Activated naive CD8-positive, alpha-beta T cell treated with anti-CD3 and anti-CD28 coated beads, Interleukin-2, amount 10 ng/mL, durations not matched to agents 7 days and 5 days (primary cell): ENCODE measurements at places on chromosomes 11 and 22. TPM values are rescaled to one million over a fixed set of nuclear protein-coding genes. Genes with fewer than 3 reads are reported as not detected.

DNA sequence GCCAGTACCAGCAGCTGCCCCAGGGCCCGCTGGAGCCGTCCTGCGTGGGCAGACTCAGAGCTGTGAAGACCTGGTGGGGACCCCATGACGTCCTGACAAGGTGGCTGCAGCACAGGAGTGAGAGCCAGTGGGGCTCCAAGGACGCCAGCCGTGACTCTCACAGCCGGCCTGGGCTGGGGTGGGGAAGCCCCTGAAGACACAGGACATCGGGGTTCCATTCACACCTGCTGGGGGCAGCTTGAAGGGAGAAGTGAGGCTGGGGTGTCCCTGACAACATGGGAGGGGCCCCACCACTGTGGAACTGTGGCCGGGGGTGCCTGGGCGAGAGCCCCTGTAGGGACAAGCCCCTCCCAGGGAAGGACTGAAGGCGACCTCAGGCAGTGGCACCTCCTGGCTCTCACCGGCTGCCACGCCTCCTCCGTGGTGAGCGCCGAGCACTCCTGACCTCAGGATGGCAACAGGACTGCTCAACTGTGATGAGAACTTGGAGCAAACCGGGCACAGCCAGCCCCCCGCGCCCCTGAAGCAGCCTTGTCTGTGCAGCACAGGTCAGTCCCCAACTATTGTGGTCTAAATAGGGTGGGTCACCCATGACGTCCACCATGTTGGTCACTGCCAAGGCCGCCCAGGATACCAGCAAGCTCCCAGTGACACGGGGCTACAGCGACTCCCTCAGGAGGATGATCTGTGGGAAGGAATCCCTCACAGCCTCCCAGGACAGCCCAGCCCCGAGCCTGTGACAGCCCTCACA, 22.7 kb upstream of the IL17REL start:
- peaks cover 7% of the 10 kb centered on the region for H3K27me3 ChIP-seq
- no peak for DNase-seq
- no peak overlapping the region for H3K4me3 ChIP-seq
- peaks cover 5% of the 10 kb centered on the region for H3K4me1 ChIP-seq
- H3K27ac ChIP-seq, result no peak overlapping the region

Gene TUB
- total RNA-seq, result not detected

DNA sequence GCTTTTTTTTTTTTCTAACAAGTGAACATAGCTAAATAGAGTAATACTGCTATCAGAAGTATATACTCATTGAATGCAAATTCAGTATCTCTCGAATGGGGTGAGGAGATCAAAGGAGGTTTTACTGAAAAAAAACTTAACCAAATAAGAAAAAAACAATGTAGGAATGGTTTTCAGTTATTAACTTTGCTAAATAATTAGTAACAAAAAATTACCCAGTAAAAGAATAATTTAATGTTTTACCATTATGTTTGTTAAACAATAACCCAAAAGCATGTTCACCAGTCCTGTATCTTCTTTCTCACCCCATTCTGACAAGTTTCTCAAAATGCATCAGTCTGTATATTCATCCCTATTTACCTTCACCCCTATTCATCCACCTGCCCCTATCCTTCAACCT, 22.6 kb upstream of the CTSC start:
- no peaks in the 10 kb centered on the region for H3K36me3 ChIP-seq
- H3K4me1 ChIP-seq, result peaks cover 37% of the 10 kb centered on the region
- H3K27me3 ChIP-seq, result no peaks in the 10 kb centered on the region
- peak overlapping the region; percentile 68 for H3K4me3 ChIP-seq
- DNase-seq, result no peak

Gene EI24
- total RNA-seq, result 39.2 TPM

DNA sequence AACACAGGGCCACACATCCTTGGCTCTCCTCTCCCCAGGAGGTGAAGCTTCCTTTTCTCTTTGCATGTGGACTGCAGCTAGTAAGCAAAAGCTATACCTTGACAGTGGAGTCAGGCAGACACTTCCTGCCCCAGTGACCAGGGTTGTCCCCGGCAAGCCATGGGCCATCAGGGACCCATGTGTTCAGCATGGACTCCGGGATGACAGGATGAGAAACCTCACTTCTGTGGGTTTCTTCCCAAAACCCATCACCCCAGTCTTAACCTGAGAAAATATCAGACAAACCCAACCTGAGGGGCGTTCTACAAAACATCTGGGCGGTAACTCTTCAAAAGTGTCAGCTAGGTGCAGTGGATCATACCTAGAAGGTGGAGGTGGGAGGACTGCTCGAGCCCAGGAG, 40.2 kb downstream of the GNB1L start:
- H3K27ac ChIP-seq, result no peak overlapping the region
- H3K27me3 ChIP-seq, result no peaks in the 10 kb centered on the region
- H3K4me3 ChIP-seq, result no peak overlapping the region
- no peaks in the 10 kb centered on the region for H3K36me3 ChIP-seq

- H3K27me3 ChIP-seq, result peaks cover 2% of the 10 kb centered on the region
- no peak overlapping the region for H3K27ac ChIP-seq
- H3K4me1 ChIP-seq, result no peaks in the 10 kb centered on the region
Measured at GRCh38 chr11:15852179-15852578, 504.2 kb downstream of the SOX6 start.

DNA sequence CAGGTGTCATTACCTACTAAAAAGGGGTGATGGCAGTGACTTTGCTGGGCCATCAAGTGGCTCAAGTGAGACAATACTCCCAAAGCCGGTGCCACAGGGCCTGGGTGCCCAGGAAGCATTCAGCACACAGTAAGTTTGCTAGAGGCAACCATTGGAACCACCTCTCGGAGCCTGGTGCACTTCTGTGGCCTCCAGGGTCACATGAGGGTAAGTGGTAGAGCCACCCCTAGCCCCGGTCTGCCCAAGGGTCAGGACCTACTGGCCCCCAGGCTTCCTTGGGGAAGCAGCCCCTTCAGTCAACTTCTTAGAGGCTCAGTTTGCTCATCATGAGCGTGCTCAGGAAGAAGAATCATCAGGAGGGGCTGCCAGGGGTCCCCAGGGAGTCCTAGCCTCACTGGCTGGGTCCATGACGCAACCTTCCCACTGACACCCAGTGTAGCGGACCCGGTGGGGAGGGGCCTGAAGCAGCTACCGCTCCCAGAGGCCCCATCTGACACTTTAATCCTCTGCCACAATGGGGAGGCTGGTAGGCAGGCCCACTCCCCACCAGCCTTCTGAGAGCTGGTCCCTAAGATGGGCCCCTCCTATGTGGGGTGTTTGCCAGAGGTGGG, 17.5 kb upstream of the RASL10A start:
- DNase-seq, result no peak
- no peaks in the 10 kb centered on the region for H3K4me1 ChIP-seq
- H3K4me3 ChIP-seq, result no peak overlapping the region
- H3K27me3 ChIP-seq, result no peaks in the 10 kb centered on the region
- peaks cover 8% of the 10 kb centered on the region for H3K36me3 ChIP-seq
- no peak overlapping the region for H3K27ac ChIP-seq

DNA sequence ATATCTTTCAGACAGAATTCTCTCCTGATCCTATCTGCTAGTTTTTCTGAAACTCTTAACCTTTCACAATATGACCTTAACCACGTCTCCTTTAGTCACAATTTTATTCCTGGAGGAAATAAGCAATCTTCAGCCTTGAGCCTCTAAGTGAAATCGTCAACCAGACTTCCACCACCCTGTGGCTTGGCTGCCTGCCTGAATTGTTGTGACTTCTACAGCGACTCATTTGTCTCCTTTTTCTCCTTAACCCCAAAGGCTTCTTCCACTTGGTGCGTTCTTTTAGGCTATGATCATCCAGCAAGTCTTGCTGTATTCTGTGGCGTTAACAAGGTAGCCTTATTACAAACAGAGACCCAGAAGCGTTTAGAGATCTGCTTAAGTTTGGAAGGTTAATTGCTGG, 535.1 kb upstream of the ARHGAP42 start:
- no peak overlapping the region for H3K27ac ChIP-seq
- no peaks in the 10 kb centered on the region for H3K4me1 ChIP-seq
- H3K27me3 ChIP-seq, result no peaks in the 10 kb centered on the region

Gene PDE3B
- 117 TPM for total RNA-seq

DNA sequence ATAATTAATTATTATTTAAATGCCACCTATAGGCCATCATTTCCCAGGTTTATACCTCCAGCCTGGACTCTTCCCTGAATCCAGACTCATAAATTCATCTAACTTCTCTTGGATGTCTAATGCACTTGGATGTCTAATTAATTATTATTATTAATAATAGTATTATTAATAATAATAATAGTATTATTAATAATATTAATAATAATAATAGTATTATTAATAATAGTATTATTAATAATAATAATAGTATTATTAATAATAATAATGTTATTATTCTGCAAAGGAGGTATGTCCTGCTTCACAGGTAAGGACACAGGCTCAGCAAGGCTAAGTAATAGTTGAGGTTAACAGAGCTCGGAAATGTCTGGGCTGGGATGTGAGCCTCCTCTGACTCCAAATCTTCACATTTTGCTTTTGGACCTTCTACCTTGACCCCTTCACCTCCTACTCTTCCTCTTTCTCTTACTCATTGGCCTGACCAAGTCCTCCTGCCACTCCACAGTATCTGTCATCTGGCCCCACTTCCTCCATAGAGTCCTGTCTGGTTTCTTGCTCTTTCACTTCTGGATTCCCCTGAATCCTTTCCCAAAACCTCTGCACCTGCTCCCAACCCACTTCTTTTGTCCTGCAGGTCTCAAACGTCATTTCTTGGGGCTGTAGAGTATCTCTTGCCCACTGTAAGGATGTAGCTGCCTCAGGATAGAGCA, 8.0 kb downstream of the RIBC2 start:
- no peak for DNase-seq
- H3K4me3 ChIP-seq, result no peak overlapping the region
- peaks cover 3% of the 10 kb centered on the region for H3K4me1 ChIP-seq
- no peaks in the 10 kb centered on the region for H3K27me3 ChIP-seq

- H3K4me3 ChIP-seq, result no peak overlapping the region
- no peak overlapping the region for H3K27ac ChIP-seq
- peaks cover 35% of the 10 kb centered on the region for H3K27me3 ChIP-seq
- no peaks in the 10 kb centered on the region for H3K36me3 ChIP-seq
- no peak for DNase-seq
Measured at GRCh38 chr11:115502636-115503082, 1.6 kb downstream of the CADM1 start.
